CD4-positive, alpha-beta memory T cell (primary cell): ENCODE measurements at places on chromosomes 6 and 20. TPM values are rescaled to one million over a fixed set of nuclear protein-coding genes. Genes with fewer than 3 reads are reported as not detected.

- DNase-seq: no peak
Measured at GRCh38 chr6:163284151-163284550, 130.4 kb upstream of the QKI start.

GRCh38 chr20:23349338-23350195 is 1.0 kb upstream of the NXT1 start:
- DNase-seq: no peak

- no peak for DNase-seq
Measured at GRCh38 chr6:167664678-167665660, 161.7 kb upstream of the AFDN start.

GRCh38 chr6:166718516-166718915 is 91.5 kb upstream of the RPS6KA2 start:
- DNase-seq: no peak

Gene C20orf141
- total RNA-seq: not detected

Gene STX11
- total RNA-seq: 6.2 TPM

Gene TFAP2D
- not detected for total RNA-seq
